ENCODE measurements at places on chromosomes 7 and 10.

GRCh38 chr7:988963-989529, 6.1 kb downstream of the CYP2W1 start:
- DNase-seq: no peak

DNA sequence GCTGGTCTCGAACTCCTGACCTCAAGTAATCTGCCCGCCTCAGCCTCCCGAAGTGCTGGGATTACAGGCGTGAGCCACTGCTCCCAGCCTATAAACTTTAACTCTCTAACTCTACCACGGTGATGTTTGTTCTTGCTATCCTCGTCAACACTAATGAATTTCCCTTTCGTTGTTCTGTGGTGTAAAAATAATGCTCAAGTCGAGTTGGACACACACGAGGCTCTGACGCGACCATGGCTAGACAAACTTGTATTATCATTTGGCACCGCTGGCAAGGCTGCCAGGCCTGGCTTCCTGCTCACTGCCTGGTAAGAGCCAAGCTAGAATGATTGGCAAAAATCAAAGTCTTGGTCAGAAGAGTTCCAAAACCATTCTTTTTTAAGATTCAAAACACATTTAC, 167.0 kb upstream of the KLF6 start:
- no peak for DNase-seq

DNA sequence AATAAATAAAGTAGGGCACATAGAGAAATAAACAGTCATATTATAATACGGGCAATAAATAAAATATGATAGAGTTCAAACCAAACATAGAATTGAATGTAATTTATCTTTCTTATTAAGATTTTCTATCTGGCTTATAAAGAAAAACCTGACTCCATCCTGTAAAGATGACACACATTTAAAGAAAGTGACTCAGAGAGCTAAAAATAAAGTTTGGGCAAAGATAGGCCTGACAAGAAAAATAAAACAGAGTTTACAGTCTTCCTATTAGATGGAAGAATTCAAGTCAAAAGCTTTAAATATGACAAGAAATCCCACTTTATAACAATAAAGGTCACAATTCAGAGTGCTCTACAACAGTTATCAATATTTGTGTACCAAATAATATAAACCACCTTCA, 580.6 kb downstream of the PHTF2 start:
- DNase-seq: no peak

GRCh38 chr10:127855591-127855881, 37.2 kb downstream of the CLRN3 start:
- DNase-seq: no peak

- no peak for DNase-seq
Observed at GRCh38 chr7:19674266-19674960, 34.4 kb downstream of the POLR1F start.

- DNase-seq: no peak
Observed at GRCh38 chr7:117110480-117111315, 157.4 kb downstream of the ST7 start.

DNA sequence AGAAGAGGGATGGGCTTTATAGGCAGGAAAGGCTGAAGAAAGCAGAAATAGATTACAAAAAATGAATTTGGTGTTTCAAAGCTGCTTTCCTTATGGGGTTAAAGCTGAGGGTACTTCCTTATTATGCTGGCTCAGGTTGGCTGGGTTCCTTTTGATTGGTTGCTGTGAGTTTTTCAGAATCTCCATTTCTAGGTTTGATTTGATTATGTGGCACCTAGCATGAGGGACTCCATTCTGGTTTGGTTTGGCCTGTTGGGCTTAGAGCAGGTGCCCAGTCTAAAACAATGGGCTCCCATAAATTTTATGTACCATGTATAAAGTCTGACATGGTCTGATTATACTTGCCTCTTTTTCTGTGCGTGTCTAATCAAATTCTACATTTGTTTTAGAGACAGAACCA, 362.7 kb downstream of the CXCL12 start:
- DNase-seq: no peak

GRCh38 chr7:53292341-53292740, 256.9 kb downstream of the POM121L12 start:
- no peak for DNase-seq

- DNase-seq: no peak
Observed at GRCh38 chr10:110918269-110918642, 724 bp downstream of the BBIP1 start.

DNA sequence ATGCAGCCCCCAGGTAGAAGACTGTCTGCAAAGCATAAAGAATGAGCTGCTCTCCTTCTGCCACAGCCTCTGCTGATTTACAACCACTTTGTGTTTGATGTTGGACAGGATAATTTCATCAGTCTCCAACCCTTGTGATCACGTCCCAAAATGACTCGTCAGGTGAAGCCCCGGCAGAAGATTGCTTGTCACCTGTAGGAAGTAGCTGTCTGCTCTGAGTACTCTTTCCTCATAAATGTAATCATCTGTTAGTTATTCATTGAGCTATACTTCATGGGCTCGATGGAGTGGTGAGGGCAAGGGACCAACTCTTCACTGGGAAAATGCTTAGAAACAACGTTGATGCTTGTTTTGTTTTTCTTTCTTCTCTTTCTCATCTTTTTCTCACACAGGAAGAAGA, 290.9 kb upstream of the SP8 start:
- DNase-seq: no peak

DNA sequence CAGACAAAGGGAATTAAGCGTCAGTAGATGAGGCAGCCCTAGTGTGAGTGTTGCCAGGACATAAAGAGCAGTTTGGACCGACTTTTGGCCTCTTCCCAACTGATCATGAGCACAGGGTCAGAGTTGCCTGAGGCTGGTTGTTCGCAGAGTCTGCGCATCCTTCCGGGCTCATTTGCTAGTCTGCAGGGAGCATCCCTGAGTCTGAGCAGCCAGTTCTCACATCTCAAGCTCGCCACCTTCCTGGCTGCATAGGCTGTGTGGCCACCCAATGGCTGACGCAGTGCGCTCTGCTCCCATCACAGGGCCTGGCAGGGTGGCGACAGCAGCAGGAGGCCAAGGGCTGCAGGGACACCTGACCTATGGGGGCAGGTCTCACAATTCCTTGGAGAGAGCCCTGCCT, 5.0 kb downstream of the GAD2 start:
- DNase-seq: no peak

DNA sequence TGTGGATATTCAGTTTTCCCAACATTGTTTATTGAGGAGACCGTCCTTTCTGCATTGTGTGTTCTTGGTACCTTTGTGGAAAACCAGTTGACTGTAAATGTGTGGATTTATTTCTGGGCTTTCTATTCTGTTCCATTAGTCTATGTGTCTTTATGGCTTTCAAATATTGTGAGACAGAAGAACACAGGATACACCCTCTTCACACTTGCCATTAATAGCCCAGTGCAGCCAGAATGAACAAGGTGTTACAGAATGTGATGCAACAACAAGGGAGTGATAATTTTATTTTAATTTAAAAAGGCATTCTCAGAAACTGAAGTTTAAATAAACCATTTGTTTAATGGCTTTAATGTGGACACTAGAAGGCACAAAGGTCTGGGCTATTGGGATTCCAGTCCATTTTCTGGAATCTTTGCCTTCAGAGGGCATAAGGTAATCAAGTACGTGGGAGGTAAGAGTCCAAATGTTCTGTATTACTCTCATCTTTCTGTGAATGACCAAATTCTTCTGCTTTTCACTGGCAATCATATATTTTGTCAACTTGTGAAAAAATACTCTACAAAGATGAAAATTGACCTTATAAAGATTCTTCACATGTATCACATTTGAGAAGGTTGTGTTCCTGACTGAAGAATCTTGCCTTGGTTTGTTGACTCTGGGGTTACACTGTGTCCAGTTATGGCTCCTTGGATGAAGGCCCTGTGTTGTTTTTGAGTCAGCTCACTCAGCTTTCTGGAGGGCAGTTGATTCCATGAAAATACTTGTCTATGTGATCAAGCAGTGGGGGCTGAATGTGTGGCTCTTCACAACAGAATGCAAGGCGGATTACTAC, 962.7 kb downstream of the LRMDA start:
- no peak for DNase-seq

GRCh38 chr7:98659756-98660155, 42.7 kb downstream of the NPTX2 start:
- DNase-seq: no peak

- DNase-seq: no peak
Observed at GRCh38 chr7:129853661-129854268, 99.0 kb downstream of the UBE2H start.
